Thymus (tissue), 14 donors: ENCODE measurements at places on chromosomes 12 and 14. TPM values are rescaled to one million over a fixed set of nuclear protein-coding genes. Genes with fewer than 3 reads are reported as not detected.

The CSRP2 gene
- 51.8 TPM for total RNA-seq

The PNP gene
- total RNA-seq, result 50.7 TPM

The GPR84 gene
- total RNA-seq, result 0.57 TPM

The CFAP73 gene
- 0.28 TPM for total RNA-seq

The NOC4L gene
- 9.3 TPM for total RNA-seq

The B3GNT4 gene
- total RNA-seq, result 0.14 TPM

The RPL10L gene
- total RNA-seq, result not detected

The KHNYN gene
- total RNA-seq, result 35.3 TPM

The KERA gene
- total RNA-seq, result 0.05 TPM

The LALBA gene
- 0.14 TPM for total RNA-seq

The NDRG2 gene
- total RNA-seq, result 19.8 TPM

The KRT6C gene
- total RNA-seq, result 0.28 TPM

The ALG10 gene
- total RNA-seq, result 5.9 TPM

The RFC5 gene
- total RNA-seq, result 41.5 TPM

The PKP2 gene
- 6.0 TPM for total RNA-seq

The OVCH1 gene
- 0.19 TPM for total RNA-seq

The NUP107 gene
- 83.3 TPM for total RNA-seq

The MBIP gene
- 15.4 TPM for total RNA-seq

The COQ5 gene
- total RNA-seq, result 32.6 TPM

The GLS2 gene
- total RNA-seq, result 1.0 TPM

The CCDC198 gene
- total RNA-seq, result not detected

The SALL2 gene
- 4.9 TPM for total RNA-seq

The NYNRIN gene
- total RNA-seq, result 3.1 TPM

The CDK4 gene
- total RNA-seq, result 96.8 TPM

The CTSG gene
- 19.9 TPM for total RNA-seq

The TIMM9 gene
- 37.0 TPM for total RNA-seq

The FBLN5 gene
- total RNA-seq, result 32.2 TPM

The BATF gene
- 12.9 TPM for total RNA-seq

The NRXN3 gene
- 3.7 TPM for total RNA-seq

The HCAR2 gene
- 1.8 TPM for total RNA-seq

The A2M gene
- 57.7 TPM for total RNA-seq

The SIX6 gene
- under 0.01 TPM for total RNA-seq

The ANKRD33 gene
- not detected for total RNA-seq

The HOXC12 gene
- total RNA-seq, result 0.05 TPM

The MANSC4 gene
- 0.14 TPM for total RNA-seq

The ALX1 gene
- 0.05 TPM for total RNA-seq

The PZP gene
- total RNA-seq, result 0.14 TPM

The EIF5 gene
- 89.5 TPM for total RNA-seq

The SMIM41 gene
- total RNA-seq, result 0.42 TPM

The ACSM4 gene
- not detected for total RNA-seq

The IAPP gene
- 0.14 TPM for total RNA-seq

The ACADS gene
- total RNA-seq, result 16.0 TPM

The OR4E2 gene
- total RNA-seq, result 0.09 TPM
